ENCODE measurements at places on chromosomes 2 and 18.

- no peak for DNase-seq
These were observed 76.6 kb downstream of the TLK1 start for GRCh38 chr2:171084128-171084527.

DNA sequence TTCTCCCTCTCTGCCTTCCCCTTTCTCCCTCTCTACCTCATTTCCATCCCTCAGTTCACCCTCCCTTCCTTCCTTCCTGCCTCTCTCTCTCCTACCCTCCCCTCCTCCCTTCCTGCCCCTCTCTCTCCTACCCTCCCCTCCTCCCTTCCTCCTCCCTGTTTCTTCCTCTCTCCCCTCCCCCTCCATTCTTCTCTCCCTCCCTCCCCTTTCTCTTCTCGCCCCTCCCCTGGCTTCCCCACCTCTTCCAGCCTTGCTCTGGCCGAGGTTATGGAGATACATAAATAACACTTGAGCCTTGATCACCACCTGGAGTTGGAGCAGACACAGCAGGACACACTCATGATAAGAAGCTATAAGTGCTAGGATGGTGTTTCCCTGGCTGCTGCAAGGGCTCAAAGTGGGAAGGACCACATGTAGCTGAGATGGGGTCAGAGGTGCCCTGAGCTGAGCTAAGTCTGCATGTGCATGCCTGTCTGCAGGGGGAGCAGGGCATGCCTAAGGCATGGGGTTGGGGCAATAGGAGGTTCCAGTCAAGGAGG is 326.1 kb upstream of the HS6ST1 start:
- no peak for DNase-seq

- DNase-seq: no peak
These were observed 113.6 kb downstream of the BABAM2 start for GRCh38 chr2:28004086-28004485.

GRCh38 chr18:48533340-48534070 is 5.3 kb upstream of the CTIF start:
- DNase-seq: no peak

GRCh38 chr18:62420513-62421209 is 95.6 kb downstream of the TNFRSF11A start:
- no peak for DNase-seq

- DNase-seq: no peak
These were observed 755.4 kb upstream of the VRK2 start for GRCh38 chr2:57291209-57291608.

DNA sequence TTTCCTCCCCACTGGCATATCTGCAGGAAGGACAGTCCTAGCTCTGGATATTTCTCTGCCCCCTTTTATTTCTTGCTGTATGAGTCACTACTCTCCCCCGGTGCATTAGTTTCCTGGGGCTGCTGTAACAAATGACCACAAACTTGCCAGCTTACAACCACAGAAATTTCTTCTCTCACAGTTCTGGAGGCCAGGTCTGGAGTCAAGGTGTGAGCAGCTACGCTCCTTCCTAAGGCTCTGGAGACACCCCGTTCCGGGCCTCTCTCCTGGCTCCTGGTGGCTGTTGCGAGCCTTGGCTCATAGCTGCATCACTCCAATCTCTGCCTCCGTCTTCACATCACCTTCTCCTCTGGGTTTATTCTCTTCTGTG is 34.1 kb downstream of the PTPRM start:
- DNase-seq: no peak

- no peak for DNase-seq
These were observed 7.3 kb upstream of the ARHGAP15 start for GRCh38 chr2:143121957-143122356.

DNA sequence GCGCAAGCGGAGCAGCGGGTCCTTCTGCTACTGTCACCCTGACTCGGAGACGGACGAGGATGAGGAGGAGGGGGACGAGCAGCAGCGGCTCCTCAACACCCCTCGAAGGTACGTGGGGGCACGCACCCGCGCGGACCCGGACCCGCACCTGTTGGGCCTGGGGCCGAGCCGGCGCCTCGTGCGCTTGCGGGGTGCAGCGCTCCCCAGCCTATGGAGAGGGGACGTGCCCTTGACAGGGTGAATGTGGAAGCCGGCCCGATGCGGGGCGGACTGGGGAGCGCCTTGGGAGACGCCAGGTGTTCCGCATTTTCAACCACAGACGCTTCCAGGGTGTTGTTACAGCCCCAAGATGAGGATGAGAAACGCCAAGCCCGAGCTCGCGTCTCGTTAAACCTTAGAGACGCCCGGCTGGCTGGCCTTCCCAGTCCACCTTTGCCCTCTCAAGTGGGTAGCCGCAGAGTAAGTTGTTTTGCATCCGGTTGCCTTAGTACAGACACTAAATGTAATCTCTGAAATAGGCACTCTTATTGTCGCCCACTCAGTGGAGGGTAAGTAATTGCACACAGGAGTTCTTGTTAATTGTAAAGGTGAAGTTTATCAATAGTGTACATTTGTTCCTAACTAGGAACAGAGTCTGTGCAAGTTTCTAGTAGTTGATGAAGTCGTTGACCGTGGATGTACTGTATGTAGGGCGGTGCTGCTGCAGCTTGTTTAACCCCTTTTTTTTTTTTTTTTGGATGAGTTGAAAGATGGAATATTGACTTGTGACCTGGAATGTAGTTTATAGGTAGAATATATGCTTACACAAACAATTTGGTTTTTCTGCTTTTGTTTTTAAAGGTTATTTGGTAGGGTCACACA is 815 bp downstream of the GMCL1 start:
- DNase-seq: peak; percentile 13

- DNase-seq: no peak
These were observed 35.2 kb downstream of the TTLL4 start for GRCh38 chr2:218745559-218746469.

GRCh38 chr18:36811430-36811829 is 17.4 kb downstream of the TPGS2 start:
- DNase-seq: no peak

DNA sequence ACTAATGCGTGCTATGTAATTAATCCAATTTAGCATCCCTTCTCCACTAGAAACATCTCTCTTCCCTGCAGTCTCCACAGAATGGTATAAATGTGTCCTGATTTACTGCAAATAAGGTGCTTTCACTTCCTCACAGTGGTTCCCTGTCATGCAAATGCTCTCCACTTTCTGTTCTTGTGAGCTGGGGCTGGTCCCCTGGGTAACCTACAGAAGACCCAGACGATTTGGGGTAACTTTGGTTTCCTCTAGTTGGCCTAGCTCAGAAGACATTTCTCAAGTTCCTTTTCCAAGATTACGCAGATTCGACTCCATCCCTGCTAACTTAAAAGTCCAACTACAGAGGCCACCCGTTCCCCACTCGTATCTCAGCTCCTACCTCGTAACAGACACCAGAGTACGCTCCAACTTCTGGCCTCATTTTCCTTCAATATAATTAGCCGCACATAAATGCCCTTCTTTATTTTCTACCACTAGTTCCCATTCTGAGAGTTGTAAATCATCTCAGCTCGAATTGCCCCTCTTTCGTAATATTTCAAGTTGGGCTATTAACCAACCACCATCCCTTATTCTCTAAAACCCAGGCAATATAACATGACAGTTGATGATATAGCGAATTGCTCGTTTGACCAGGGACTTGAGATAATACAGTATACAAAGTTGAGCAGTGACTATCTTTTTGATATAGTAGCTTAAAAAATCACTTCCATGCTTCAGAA is 28.8 kb upstream of the NEDD4L start:
- DNase-seq: no peak
